ENCODE measurements at places on chromosomes 3 and 15.

- no peak for DNase-seq
Measured at GRCh38 chr15:76996526-76997401, 1.8 kb downstream of the PSTPIP1 start.

DNA sequence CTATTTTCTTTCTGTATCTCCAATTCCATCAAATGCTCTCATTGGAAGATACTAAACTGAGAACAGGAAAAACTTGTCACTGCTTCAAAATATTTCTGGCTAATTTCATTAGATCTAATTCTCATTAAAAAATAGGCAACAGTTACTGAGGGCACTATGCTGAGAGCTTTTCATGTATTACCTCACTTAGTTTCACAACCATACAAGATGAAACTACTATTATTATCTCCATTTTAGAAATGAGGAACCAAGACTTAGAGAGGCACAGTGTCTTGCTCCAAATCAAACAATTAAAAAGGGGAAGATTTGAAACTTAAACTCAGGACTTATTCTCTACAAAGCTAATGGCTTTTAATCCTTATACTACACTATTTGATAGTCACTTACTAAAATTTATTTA lies 7.2 kb upstream of the OTOL1 start:
- DNase-seq: no peak

DNA sequence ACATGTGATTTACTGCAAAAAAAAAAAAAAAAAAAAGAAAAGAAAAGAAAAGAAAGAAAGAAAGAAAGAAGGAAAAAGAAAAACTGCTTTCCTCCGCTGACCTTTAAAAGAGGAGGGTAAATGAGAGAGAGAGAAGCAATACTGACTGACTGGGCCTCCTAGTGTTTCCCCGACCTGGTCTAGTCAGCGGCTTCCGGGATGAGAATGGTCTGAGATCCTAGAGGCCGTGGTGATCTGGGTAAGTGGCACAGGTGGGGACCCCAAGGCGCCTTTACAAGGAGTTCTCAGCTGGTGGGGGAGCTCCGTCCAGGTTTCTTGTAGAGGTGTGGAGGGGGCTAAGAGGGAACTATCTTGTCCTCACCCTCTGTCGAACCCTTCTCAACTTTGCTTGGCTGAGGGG lies 223.1 kb downstream of the MEIS2 start:
- DNase-seq: no peak

GRCh38 chr15:88393719-88394519 lies 73.3 kb downstream of the MRPL46 start:
- no peak for DNase-seq

DNA sequence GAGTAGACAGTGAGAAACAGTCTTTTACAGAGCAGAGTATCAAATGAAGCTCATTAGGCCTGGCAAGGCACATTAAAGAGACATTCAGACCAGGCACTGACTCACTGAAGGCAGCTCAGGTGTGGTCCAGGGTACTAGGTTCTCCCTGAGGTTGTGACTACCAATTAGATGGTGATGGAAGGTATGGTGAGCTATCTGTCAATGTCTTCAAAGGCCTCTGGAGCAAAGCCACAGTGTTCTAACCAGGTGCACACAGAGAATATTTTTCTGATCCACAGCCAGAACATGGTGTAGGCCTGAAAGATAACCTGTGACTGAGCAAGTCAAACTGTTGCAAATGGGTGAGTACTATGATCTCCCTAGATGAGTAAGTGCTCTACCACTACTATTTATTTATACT lies 51.5 kb downstream of the EOMES start:
- DNase-seq: no peak

DNA sequence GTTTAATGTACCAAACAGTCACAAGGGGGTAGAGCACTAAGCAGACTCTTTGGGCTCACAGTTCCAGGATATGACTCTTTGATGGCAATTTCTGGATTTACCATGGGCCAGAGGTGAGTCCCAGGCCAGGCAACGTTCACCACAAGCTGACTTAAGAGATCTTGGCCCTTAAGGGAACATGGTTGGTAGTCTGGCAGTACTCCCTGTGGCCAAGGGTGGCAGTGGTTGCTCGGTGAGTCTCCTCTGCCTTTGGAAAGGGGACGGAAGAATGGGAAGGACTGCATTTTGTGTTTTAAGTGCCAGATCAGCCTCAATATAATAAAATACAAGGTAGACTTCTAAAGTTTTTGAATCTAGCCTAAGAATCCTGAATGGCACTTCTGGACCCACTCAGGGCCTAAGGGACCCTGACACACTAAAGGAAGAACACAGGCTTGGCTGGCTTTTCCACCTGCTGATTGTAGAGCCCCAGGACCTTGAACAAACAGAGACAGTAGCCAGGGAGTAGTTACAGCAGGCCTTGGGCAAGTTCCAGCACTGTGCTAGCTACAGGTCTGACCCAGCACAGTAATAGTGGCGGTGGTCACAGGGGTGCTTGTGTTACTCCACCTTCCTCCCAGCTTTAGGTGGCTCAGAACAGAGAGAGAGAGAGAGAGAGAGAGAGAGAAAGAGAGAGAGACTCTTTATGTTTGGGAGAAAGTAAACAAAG lies 730.7 kb upstream of the ALCAM start:
- no peak for DNase-seq
